Neuronal stem cell (in vitro differentiated cells): ENCODE measurements at places on chromosomes 1 and 21.

- H3K4me3 ChIP-seq: no peak overlapping the region
- no peaks in the 10 kb centered on the region for H3K27me3 ChIP-seq
- no peak overlapping the region for H3K27ac ChIP-seq
Observed at GRCh38 chr1:172357753-172358385, 62.6 kb upstream of the C1orf105 start.

DNA sequence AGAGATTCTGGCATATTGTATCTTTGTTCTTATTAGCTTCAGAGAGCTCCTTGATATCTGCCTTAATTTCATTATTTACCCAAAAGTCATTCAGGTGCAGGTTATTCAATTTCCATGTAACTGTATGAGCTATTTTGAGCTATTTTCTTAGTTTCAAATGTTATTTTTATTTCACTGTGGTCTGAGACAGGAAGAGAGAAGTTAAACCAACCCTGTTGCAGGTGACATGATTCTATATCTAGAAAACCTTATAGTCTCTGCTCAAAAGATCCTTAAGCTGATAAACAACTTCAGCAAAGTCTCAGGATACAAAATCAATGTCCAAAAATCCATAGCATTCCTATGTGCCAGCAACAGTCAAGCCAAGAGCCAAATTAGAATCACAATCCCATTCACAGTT lies 1644.0 kb upstream of the B3GALT2 start:
- no peak overlapping the region for H3K4me3 ChIP-seq
- DNase-seq: no peak
- H3K36me3 ChIP-seq: no peaks in the 10 kb centered on the region
- no peaks in the 10 kb centered on the region for H3K27me3 ChIP-seq

DNA sequence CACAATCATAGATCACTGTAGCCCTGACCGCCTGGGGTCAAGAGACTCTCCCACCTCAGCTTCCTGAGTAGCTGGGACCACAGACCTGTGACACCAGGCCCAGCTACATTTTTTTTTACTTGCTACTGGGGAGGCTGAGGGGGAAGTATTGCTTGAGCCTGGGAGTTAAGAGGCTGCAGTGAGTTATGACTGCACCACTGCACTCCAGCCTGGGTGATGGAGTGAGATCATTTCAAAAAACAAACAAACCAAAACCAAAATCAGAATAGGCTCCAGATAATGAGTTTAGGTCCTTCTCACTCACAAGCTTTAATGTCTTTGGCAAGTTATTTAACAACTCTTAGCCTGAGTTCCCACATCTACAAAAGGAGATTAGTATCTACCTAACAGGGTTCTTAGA lies 22.8 kb downstream of the WDR26 start:
- DNase-seq: no peak
- no peak overlapping the region for H3K4me3 ChIP-seq
- H3K4me1 ChIP-seq: no peaks in the 10 kb centered on the region
- H3K36me3 ChIP-seq: peaks cover 91% of the 10 kb centered on the region

DNA sequence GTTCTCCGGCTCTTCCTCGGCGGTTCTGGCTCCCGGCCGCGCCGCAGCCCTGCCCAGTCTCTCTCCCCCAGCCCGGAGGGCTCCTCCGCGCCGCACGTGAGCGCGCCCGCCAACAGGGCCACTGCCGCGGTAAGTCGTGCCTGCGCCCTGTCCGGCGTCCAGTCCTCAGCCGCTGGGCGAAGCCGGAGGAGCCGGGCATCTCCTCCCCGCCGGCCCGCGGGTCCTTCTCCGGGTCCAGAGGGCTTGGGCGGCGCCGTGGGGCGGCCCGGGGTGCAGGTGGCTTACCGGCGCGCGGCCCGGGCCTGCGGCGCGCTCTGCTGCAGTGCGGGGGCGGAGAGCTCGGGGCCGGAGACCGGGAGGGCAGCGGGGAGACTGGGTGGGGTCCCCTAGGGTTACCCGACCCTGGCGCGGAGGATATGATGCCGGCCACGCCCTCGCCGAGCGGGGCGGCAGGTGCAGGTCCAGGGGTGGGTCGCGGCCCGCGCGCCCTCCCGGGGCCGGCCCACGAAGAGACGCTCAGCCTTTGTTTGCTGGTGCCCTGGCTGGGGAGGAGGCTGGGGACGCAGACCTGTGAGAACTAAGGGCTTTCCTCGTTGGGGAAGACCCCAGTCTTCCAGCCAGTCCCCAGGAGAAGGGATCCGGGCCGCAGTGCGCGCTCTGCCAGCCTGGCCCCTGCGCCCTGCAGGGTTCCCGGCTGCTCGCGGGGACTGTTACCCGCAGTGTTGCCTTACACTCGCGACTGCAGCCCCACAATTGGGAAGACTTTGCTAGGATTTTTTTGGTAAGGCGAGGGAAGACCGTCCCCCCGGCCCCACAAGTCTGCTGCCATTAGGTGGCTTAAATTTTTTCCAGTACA lies at the start of gene DOP1B:
Gene DOP1B (plus strand): TSS at position 10 of the 856 bp plus-strand sequence. CDS start 7,910 bp downstream, outside the sequence.
- peaks cover 13% of the 10 kb centered on the region for H3K27me3 ChIP-seq
- H3K4me1 ChIP-seq: peaks cover 5% of the 10 kb centered on the region
- peak within 1 kb of the TSS; percentile 95 for H3K4me3 ChIP-seq
- peak within 1 kb of the TSS; percentile 71 for H3K27ac ChIP-seq
- DNase-seq: peak; percentile 42

GRCh38 chr1:37031429-37031828 lies 2.9 kb downstream of the GRIK3 start:
- H3K27me3 ChIP-seq: peaks cover 77% of the 10 kb centered on the region
- H3K4me1 ChIP-seq: no peaks in the 10 kb centered on the region
- H3K36me3 ChIP-seq: no peaks in the 10 kb centered on the region
- H3K27ac ChIP-seq: no peak overlapping the region

DNA sequence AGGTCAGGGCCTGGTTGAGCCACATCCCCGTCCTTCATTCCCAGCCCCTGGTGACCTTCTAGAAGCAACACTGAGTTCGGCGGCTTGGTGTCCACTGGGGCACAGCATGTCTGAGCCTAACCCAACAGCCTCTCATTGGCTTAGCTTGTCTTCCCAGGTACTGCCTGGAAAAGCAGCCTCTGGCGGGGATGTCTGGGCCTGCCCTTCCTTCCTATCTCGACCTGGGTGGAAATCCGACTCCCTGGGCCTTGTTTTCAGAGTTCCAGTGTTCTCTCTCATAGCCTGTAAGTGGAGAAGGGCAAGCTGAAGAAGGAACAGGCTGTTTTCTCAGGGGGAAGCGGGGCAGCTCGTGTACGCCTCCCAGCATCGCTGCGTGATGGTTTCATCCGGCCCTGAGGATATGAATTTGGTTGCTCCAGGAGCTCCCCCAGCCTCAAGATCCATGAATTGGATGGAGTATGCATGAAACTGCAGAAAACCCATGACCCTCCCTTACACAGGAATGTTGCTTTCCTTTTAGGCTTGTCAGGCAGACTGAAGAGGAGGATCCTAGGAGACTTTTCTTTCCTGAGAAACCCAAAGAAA lies 116.5 kb upstream of the IRF2BP2 start:
- H3K27ac ChIP-seq: peak overlapping the region; percentile 12
- no peaks in the 10 kb centered on the region for H3K36me3 ChIP-seq
- DNase-seq: no peak
- no peaks in the 10 kb centered on the region for H3K27me3 ChIP-seq
- peaks cover 44% of the 10 kb centered on the region for H3K4me1 ChIP-seq
